ENCODE measurements at places on chromosomes 11 and 22.

GRCh38 chr11:19448651-19449050 is 207.9 kb upstream of the E2F8 start:
- DNase-seq, result no peak

DNA sequence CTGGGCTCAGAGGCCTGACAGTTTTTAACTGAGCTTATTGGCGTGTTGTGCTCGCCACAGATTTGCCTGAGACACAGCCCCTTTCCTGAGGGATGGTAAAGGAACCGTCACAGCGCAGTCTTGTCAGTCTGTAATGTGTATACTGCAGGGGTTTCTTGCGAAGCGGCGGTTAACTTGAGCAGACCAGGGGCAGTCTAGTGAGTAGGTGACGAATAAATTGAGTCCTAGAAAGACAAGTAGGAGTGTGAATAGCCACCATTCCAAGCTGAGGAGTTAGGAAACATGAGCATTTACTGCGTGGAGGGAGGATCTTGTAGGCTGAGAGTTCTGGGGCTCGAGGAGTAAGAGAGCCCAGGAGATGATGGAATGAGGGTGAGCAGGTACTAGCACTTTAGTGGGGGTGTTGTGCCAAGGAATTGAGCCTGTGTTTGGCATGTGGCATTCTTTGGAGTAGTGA is 1.4 kb downstream of the MED15 start:
- no peak for DNase-seq

DNA sequence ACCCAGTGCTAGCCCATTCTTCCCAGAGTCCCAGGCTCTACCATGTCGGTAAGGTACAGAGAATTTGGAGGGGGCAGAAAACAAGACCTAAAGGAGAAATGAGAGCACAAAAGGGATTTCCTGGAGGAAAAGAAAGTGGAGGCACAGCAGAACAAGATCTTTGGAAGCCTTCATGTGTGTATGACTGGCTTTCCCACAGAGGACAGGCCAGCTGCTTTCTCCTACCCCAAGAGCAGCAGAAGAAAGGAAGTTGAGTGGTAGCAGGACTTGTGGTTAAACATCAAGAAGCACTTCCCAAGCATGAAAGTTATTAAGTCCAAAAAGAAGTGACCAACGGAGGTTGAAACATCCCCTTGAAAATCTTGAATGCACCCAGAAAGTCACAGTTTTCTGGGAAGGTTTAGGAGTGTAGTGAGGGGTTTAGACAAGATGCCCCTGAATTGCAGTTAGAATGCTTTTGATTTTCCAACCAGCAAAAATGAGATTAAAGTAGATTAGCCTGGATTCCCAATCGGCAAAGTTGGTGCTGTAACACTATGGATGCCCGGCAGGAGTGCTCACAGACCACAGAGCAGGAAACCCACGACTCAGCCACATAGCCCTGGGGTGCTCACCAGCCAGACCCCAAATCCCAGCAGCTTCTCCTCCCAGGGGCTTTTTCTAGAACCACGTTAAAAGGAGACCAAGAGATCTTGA is 608 bp downstream of the TMPRSS13 start:
- no peak for DNase-seq

DNA sequence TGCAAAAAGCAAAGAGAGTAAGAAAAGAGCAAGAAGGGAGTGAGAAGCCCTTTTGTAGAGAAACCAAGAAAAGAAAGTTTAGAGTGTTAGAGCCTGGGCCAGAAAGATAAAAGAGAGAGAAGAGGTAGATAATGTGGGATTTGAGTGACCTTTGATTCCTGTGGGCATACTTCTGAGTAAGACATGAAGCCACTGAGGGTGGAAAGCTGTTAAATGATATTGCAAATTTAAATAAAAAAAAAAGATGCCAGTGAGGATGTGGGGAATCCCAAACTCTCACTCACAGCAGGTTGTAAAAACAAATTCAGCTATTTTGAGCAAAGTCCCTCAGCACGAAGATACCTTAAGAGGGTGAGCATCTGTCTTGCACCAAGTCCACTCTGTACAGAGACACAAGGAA is 59.4 kb upstream of the TOP3B start:
- DNase-seq, result no peak

DNA sequence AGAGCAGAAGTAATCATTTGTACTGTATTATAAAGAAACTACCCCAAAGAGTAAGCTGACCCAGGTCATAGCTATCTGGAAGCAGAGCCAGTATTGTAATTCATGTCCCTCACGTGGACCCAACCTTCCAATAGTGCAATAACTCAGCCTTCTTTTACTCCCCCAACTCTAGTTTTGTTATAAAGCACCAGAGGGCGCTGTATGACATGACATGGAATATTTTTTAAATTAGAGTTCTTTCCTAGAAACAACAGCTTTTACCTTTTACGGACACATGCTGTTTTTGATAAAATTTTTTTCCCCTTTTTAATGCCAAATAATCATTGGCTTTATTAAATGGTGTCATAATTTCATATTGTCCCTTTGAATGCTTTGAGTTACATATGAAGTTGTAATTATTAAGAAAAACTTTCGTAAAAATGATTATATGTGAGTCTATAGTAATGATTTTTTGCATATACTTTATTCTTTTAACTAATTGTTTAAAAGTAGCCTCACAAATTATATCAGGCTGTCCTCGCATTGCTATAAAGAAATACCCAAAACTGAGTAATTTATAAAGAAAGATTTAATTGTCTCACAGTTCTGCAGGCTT is 76.9 kb downstream of the DKK3 start:
- no peak for DNase-seq

DNA sequence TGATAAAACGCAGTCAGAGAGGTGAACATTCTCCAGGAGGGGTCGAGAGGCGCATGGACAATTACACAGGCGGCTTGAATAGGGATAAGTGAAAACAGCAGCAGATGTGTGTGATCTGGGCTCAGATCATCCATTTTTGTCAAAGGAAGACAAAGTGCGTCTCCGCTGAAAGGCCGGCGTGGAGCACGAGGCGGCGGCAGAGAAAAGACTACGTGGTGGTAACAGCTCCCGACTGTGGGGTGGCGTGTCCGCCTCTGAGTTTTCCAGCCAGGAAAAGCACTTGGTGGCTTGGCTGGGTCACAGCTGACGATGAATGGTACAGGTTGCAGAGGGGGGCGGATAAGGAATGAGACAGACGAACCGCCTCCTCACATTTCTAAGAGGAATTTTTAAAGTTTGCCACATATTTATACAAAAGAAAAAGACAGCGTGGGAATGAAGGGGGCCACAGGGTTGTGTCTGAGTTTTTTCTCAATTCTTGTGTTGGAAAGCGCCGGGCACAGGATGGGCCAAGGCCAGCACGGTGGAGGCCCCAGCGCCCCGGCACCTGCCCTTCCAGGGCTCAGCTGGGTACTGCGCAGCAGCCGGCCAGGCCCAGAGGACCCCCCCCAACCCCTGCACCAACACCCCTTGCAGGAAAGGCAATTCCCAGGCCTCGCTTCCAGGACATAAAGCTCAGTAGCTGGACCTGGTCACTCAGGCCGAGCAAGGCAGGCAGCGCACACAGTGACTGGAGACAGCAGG is 80.4 kb downstream of the TRMU start:
- no peak for DNase-seq
